ENCODE measurements at places on chromosomes 2 and 18.

DNA sequence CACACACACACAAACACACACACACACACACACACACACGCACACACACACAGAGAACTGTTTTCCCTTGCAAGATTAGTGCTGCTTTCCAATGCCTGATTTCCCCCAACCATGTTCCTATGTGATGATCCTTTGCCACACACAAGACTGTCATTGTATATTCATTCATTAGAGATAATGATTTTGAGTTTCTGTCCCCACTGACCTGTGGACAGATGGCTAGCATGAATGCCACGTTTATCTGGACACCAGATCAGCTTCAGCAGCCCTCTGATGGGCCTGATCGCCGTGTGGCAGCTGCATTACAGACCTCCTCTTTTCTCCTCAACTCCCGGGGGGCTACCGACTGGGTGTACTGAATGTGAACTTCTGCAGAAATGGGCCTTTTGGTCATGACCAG lies 353.0 kb downstream of the MYCN start:
- DNase-seq = no peak

- DNase-seq = no peak
Observed at GRCh38 chr18:21073180-21073579, 38.4 kb downstream of the ROCK1 start.

- no peak for DNase-seq
Observed at GRCh38 chr2:194706179-194706578, 950.8 kb upstream of the SLC39A10 start.

GRCh38 chr2:21500401-21500945 lies 376.7 kb downstream of the TDRD15 start:
- no peak for DNase-seq

DNA sequence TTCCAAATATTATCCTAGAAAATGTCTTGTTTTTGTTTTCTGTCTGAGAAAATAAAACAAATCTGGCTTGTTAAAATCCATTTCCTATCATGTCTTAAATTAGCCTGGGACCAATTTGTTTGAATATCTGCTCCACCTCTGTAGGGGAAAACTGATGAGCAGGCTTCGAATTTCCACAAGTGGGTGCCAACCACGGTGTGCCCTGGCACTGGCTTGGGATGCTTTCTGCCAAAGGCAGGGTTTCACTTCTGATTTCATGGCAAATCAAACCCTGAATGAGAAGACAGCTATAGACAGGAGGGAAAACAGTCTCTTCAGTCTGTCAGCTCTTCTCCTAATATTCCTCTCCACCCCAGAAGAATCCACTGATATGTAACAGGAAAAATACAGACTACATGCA lies 33.7 kb upstream of the STAT4 start:
- DNase-seq = no peak

DNA sequence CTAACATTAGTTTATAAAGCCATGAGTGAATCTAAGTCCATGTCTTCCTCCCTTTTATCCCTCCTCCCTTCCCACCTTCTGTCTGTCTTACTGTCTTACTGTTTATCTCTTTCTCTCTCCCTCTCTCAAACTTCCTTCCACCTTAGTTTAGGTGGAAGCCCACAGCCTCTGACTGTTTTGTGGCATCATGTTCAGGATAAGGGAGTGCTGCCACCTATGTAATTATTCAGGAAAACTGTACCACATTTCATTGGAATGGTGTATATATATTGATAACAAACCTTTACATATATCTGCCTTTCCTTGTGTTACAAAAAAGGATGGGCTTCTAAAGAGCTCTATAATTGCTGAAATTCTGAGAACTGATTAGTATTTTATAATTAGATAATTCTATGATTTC lies 48.7 kb downstream of the NETO1 start:
- no peak for DNase-seq

- DNase-seq = no peak
Observed at GRCh38 chr2:22854588-22854987, 530.4 kb upstream of the KLHL29 start.

DNA sequence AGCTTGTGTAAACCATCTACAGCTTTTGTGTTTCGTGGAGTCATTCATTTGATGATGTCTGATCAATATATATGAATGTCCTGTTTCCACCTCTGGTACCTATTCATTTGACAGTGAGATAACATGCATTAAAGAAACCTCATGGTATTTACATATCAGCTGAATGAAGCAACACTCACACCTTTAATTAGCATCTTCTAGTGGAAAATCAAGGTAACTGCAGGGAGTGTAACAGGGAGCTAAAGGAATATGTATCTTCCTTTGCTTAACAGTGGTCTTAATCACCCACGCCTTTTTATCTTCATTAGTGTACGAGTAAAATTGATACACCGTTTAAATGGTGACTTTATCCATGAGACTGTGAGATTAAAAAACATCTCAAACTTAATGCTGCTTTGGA lies 15.6 kb downstream of the SLC39A10 start:
- DNase-seq = no peak

DNA sequence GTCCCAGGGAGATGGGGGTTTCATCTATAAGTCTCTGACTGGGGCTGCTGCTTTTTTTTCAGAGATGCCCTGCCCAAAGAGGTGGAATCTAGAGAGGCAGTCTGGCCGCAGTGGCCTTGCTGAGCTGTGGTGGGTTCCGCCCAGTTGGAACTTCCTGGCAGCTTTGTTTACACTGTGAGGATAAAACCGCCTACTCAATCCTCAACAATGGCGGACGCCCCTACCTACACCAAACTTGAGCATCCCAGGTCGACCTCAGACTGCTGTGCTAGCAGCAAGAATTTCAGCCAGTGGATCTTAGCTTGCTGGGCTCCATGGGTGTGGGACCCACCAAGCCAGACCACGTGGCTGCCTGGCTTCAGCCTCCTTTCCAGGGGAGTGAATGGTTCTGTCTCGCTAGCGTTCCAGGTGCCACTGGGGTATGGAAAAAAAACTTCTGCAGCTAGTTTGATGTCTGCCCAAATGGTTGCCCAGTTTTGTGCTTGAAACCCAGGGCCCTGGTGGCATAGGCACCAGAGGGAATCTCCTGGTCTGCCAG lies 152.6 kb upstream of the CYP26B1 start:
- no peak for DNase-seq

All from kidney epithelial cell (primary cell).